Heart left ventricle (tissue), 16 donors: ENCODE measurements at places on chromosomes 5 and 9.

- DNase-seq = no peak
Measured at GRCh38 chr9:922171-922570, 54.3 kb upstream of the DMRT3 start.

DNA sequence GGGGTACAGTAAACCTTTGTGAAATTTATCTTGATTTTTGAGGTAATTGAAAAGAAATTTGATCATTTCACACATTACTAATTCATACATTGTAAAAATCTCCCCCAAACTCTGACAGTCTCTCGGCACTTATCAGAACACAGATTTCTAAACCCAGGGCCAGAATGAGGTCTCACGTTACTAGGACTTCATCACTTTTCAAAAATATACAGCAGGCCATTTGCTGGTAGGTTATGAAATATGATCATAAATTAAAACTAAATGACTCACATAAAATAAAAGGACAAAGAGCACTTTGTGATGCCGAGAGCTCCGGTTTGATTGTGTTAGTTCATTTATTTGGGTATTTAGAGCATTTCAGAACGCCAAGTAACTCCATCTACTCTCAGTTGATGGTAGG is 17.0 kb downstream of the MSX2 start:
- DNase-seq = no peak

DNA sequence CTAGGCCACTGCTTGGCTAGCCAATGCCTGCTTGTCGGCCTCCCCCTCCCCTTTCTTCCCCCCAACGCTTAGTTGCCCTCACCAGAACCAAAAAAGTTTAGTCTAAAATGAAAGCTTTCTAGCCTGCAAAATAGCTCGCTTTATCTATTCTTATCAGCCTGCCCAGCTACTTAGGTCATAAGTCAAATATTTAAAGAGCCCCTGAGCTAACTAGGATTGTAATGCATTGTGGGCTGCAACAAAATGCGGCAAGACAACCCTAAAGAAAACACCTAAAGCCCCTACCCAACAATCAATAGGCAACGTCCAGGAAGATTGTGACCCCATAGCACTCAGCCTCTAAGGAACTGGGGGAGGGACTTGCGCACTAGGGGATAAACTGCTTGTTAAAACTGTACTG is 38.6 kb upstream of the PCSK5 start:
- no peak for DNase-seq

DNA sequence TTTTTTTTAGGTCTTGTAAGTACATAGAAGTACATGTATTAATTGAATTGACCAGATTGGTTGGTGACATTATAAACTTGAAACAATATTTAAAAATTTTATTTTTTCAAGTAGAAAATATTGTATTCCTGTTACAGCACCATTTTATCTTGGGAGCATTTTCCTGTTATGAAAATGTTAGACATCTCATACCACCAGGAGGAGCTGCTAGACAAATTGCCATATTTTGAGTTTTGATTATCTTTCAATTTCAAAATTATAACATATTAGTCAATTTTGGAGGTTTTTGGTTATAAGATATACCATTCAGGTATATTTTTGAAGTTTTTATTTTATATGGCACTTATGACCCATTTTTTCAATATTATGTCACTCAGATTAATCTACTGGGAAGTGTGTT is 84.4 kb downstream of the CNTLN start:
- no peak for DNase-seq

DNA sequence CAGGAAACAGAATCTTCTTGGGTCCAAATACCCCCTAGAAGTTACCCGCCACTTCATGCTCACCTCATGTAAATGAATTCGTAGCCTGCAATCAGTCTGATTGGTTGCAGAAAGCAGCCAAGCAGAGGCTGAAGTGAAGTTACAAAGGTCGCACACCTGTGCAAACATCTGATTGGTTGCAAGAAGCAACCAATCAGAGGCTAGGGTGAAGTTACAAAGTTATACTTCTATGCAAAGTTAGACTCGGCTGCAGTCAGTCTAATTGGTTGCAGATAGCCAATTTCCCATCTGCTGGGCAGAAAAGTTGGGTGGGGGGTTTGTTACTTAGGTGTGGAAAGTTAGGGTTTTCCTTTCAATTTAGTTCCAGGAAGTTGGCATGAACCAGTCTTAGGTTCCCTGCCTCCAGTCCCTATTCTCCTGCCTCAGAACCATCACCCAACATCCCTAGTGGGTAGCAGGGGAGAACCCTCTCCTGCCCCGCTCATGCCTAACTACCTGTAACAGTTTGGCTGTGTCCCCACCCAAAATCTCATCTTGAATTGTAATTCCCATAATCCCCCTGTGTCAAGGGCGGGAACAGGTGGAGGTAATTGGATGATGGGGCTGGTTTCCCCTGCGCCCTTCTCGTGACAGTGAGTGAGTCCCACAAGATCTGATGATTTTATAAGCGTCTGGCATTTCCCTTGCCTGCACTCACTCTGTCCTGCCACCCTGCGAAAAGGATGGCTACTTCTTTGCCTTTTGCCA is 1.2 kb upstream of the RUSC2 start:
- DNase-seq = no peak

- no peak for DNase-seq
Measured at GRCh38 chr5:109407913-109408312, 1.9 kb downstream of the PJA2 start.

DNA sequence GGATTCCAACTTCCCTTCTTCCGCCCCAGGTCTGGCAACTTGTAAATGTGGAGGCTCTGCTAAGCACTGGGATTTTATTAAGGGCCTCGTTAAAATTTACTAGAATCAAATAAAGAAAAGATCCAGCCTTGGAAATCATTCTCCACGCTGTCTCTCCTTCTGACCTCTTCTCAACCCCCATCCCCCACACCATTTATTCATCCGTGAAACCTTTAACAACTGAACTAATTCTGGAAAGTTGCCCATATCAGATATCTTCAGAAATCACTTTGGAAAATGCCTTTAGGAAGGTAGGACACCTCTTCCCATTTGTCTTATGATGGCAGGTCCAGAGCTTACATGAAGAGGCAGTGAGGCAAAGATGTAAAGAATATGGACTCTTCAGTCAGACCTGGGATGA is 288.5 kb downstream of the SLIT3 start:
- DNase-seq = no peak

DNA sequence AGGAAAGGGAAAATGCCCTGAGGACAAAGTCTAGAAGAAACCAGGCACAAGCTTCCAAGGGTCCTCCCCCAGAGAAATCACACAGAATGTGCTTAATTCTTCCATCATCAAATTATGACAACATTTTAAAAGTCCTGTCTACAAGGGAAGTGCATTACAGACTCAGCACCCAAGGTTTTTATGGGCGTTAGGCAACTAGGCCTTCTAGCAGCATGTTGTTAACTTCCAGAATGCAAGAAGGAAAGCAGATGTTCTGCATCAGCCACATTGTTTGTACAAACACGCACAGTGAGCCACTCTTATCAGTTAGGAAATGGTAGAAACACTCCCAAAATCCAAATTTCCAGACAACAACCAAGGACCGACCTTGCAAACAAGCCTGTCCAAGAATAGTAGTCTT is 26.5 kb downstream of the SMC5 start:
- DNase-seq = no peak

- no peak for DNase-seq
Measured at GRCh38 chr5:10982626-10983025, 221.6 kb upstream of the DAP start.

DNA sequence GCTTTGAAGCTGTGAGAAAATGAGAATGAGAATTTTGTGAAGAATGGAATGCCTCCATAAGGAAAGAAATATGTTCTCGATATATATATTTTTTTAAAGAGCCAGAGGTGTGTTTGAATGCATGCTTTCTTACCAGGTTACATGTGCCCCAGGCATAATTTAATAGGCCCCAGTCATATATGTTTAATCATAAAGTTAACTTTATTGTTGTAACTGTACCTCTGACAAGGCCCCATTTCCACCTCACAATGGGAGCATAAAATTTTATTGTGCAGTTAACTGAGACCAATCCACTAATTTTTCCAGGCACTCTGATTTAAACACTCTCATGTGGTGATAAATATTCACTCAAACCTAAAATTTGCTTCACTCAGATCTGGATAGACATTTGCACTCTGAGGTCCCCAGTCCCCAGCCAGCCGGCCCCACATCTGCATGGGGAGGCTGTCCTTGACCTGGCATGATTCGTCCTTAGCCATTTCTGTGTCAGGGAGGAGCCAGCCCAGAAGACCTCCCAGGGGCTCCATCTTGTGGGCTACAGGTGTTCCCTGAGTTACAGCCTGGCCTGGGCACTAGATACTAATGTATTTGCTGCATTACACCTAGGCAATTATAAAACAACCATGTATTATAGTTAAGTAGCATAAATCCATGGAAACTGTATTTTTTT is 245.8 kb downstream of the MTRR start:
- no peak for DNase-seq

DNA sequence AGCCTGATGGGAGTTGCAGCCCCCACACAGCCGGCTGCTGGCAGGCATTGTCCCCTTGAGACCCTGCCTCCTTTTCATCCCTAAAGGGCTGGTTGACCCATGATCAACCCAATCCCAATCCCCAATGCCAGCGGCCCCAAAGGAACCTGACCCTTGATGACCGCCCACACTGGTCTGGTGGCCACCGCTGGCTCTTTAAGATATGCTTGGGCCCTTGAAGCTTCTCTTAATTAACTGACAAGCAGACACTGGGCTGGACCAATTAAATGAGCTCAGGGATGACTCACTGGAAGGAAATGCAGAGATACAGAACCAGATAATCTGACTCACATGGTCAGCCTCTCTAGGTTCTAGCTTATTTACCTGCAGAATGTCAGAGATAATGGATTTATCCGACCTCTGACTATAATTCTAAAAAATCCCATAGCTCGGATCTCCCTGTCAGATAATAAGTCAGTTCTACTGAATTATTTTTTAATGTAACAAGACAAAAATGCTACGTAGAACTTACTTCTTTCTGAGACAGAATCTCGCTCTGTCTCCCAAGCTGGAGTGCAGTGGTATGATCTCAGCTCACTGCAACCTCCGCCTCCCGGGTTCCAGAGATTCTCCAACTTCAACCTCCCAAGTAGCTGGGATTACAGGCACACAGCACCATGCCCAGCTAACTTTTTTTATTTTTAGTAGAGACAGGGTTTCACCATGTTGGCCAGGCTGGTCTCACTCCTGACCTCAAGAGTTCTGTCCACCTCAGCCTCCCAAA is 11.1 kb upstream of the MLANA start:
- DNase-seq = no peak

DNA sequence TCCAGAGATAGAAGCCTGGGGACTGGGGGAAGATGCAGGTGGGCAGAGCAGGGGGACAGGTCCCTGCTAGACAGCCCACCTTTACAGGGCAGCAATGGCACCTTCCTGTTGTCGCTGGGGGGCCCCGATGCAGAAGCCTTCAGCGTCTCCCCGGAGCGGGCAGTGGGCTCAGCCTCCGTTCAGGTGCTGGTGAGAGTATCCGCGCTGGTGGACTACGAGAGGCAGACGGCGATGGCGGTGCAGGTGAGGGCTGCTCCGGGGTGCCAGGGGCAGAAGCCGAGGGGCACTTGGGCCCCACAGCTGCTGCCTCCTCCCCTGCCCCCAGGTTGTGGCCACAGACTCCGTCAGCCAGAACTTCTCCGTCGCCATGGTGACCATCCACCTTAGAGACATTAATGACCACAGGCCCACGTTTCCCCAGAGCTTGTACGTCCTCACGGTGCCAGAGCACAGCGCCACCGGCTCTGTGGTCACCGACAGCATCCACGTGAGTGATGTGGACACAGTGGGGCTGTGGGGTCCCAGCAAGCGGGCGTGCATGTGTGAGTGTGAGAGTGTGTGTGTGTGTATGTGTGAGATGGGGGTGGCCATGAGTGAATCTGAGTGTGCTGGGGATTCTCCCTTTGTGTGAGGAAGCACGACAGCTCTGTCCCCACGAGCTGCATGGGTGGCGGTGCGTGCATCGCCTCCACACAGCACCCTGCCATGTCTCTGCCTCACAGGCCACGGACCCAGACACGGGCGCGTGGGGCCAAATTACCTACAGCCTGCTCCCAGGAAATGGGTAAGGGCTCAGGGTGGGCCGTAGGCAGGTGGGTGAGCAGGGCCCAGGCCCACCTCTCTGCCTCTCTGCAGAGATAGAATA is 28.4 kb downstream of the CDHR2 start:
- DNase-seq = no peak
